Neural crest cell (in vitro differentiated cells): ENCODE measurements at places on chromosomes 3 and 15.

- no peak for DNase-seq
- no peak overlapping the region for H3K4me3 ChIP-seq
- H3K27ac ChIP-seq: no peak overlapping the region
- H3K36me3 ChIP-seq: no peaks in the 10 kb centered on the region
- H3K4me1 ChIP-seq: peaks cover 19% of the 10 kb centered on the region
- H3K27me3 ChIP-seq: peaks cover 18% of the 10 kb centered on the region
These were observed 149.7 kb downstream of the KLF13 start for GRCh38 chr15:31476236-31476810.

- H3K27me3 ChIP-seq: no peaks in the 10 kb centered on the region
- no peak for DNase-seq
- H3K27ac ChIP-seq: no peak overlapping the region
- peaks cover 5% of the 10 kb centered on the region for H3K36me3 ChIP-seq
- H3K4me1 ChIP-seq: peaks cover 10% of the 10 kb centered on the region
These were observed 567.3 kb downstream of the GRM7 start for GRCh38 chr3:7428206-7428718.

DNA sequence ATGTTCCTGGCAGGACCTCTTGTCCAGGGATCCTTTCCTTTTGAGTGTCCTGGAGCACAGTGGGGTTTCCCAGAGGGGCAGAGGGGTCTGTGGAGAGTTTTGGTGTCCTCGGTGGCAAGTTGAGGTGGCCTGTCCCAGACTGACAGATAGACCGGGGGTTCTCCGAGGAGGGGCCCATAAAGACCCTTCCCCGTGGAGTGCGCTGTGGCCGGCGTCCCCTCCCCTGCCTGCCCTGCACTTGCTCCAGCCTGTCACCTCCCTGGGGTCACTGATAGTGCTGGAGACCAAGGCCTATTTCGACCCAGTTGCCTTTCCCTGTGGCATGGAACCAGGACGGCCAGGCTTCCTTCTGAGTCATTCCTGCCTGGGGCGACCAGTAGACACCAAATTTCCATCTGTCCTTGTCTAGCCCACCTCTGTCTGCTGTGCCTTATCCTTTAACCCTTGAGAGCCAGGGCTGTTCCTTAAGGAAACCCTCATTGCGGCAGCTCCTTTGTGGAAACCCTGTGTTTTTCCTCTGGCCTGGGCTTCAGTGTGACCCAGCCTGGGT is 2.9 kb downstream of the MUC4 start:
- peaks cover 18% of the 10 kb centered on the region for H3K4me1 ChIP-seq
- H3K27me3 ChIP-seq: peaks cover 17% of the 10 kb centered on the region
- no peak overlapping the region for H3K4me3 ChIP-seq
- no peak for DNase-seq

GRCh38 chr3:54572197-54572895 is 355.5 kb downstream of the LRTM1 start:
- H3K27ac ChIP-seq: no peak overlapping the region
- peaks cover 2% of the 10 kb centered on the region for H3K27me3 ChIP-seq
- no peaks in the 10 kb centered on the region for H3K36me3 ChIP-seq
- H3K4me1 ChIP-seq: no peaks in the 10 kb centered on the region

GRCh38 chr15:59321000-59321689 is 51.5 kb downstream of the MYO1E start:
- no peak overlapping the region for H3K4me3 ChIP-seq
- DNase-seq: no peak
- H3K27ac ChIP-seq: no peak overlapping the region
- no peaks in the 10 kb centered on the region for H3K27me3 ChIP-seq

GRCh38 chr3:61537366-61537765 is 24.0 kb upstream of the PTPRG start:
- peaks cover 22% of the 10 kb centered on the region for H3K27me3 ChIP-seq
- H3K4me1 ChIP-seq: peaks cover 32% of the 10 kb centered on the region
- H3K4me3 ChIP-seq: peak overlapping the region; percentile 8
- peak overlapping the region; percentile 10 for H3K27ac ChIP-seq
- no peak for DNase-seq
- H3K36me3 ChIP-seq: no peaks in the 10 kb centered on the region

GRCh38 chr3:44948239-44948638 is 27.7 kb downstream of the ZDHHC3 start:
- H3K4me1 ChIP-seq: peaks cover 8% of the 10 kb centered on the region
- no peak overlapping the region for H3K27ac ChIP-seq
- no peaks in the 10 kb centered on the region for H3K36me3 ChIP-seq

- no peaks in the 10 kb centered on the region for H3K27me3 ChIP-seq
- H3K4me3 ChIP-seq: no peak overlapping the region
- no peak overlapping the region for H3K27ac ChIP-seq
- peaks cover 14% of the 10 kb centered on the region for H3K4me1 ChIP-seq
- no peak for DNase-seq
- peaks cover 2% of the 10 kb centered on the region for H3K36me3 ChIP-seq
These were observed 82.7 kb downstream of the EPHB1 start for GRCh38 chr3:134877788-134878187.

GRCh38 chr15:96796841-96797240 is 466.3 kb downstream of the NR2F2 start:
- no peak for DNase-seq
- no peak overlapping the region for H3K27ac ChIP-seq
- H3K27me3 ChIP-seq: no peaks in the 10 kb centered on the region
- peaks cover 24% of the 10 kb centered on the region for H3K4me1 ChIP-seq
- H3K36me3 ChIP-seq: no peaks in the 10 kb centered on the region

DNA sequence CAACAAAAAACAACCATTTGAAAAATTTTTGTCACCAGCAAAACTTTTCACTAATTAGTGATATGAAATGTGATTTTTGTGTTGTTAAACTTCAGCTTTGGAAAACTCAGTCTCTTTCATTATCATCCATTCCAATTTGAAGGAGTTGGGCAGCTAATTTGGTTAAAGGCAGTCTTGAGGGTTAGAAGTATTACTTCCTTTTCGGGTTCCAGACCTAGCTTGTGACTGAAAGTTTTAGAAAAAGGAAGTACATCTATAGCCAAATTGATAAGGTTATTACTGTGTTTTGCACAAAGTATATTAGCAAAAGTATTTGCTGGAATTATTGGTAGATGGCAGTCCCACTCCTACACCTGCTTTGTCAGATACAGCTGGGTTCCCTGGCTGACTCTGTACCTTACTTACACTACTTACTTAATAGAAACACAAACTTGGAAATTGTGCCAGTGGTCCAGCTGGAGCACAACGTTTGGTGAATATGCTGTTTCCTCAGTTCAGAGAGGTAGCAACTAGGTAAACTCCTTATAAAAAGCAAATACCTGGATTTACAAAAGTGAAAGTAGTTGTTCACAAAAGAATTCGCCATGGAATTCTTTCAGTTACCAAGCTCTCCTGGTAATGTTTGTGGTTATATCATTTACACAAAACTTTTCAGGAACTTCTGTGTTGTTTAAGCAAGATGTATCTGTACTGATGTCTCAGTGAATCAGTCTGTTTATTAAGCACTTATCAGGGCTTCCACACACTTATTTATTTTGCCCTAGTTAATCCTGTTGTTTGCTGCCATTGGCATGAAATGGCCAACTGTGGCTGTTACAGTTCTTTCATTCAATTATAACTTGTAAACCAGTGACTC is 31.6 kb downstream of the TIPARP start:
- H3K27me3 ChIP-seq: no peaks in the 10 kb centered on the region
- peaks cover 5% of the 10 kb centered on the region for H3K4me1 ChIP-seq
- H3K36me3 ChIP-seq: peaks cover 22% of the 10 kb centered on the region
- H3K4me3 ChIP-seq: no peak overlapping the region
- H3K27ac ChIP-seq: no peak overlapping the region

GRCh38 chr3:136545664-136546268 is 206.4 kb downstream of the STAG1 start:
- H3K27me3 ChIP-seq: no peaks in the 10 kb centered on the region
- peaks cover 8% of the 10 kb centered on the region for H3K4me1 ChIP-seq
- no peak overlapping the region for H3K27ac ChIP-seq

DNA sequence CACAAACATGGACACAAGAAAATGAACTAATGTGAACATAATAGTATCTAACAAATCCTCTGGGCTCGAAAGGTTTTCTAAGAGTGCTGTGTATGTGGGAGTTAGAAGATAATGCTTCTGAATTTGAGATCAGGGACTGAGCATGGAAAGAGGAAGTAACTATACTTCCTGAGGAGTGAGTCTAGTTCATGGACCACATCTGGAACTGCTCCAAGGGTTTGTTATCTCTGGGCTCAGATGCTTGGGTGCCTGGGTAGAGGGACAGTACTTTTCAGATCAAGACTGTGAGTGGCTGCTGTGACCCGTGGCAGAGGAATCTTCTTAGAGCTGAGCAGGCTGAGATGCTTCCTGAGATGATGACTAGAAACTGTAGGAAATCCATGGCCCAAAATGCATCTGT is 28.5 kb downstream of the TBC1D23 start:
- no peak for DNase-seq
- no peaks in the 10 kb centered on the region for H3K27me3 ChIP-seq
- H3K36me3 ChIP-seq: peaks cover 6% of the 10 kb centered on the region
- peak overlapping the region; percentile 13 for H3K27ac ChIP-seq
- H3K4me3 ChIP-seq: no peak overlapping the region

- peaks cover 6% of the 10 kb centered on the region for H3K36me3 ChIP-seq
- H3K27ac ChIP-seq: no peak overlapping the region
- H3K27me3 ChIP-seq: no peaks in the 10 kb centered on the region
- DNase-seq: no peak
These were observed 301.0 kb upstream of the UMPS start for GRCh38 chr3:124429129-124429815.

DNA sequence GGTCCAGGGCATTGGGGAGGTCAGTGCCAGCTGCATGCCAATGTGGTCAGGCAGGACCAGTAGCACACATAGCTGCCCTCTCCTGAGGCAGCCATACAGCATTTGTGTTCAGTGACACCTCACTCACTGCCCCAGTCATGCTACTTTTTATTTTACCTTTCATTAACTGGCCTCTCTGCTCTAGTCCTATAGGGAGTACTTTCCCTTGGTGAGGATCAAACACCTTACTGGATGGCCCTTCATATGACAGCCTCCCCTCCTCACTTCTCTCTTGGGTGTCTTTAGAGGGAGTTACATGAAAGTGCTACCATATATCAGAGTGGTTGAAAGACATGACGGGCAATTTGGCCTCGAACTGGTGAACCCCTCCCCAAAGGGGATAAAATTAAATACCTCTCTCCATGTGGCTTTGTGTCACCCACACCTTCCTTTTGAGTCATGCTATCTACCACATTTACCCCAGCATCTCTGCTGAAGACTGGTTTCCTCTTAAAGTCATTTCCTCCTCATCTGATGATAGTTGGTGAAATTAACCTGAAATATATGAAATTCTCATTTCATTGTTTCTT is 17.6 kb downstream of the RLBP1 start:
- no peak for DNase-seq
- H3K27ac ChIP-seq: no peak overlapping the region
- no peak overlapping the region for H3K4me3 ChIP-seq

DNA sequence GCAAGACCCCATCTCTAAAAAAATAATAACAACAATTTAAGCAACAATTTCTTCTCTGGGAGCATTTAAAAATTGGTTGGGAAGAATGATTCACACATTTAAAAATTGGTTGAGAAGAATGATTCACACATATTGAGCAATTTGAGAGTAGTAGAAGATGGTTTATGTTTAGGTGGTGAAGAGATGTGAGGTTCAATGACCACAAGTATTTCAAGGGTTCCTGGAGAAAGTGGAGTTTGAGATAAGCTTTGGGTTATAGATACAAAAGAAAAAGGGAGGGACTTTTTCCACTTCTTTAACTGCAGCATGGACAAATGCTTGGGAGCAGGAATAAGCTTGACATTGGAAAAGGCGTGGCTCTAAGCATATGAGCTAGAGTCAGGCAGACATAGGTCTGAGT is 145.7 kb upstream of the NPHP3 start:
- H3K4me1 ChIP-seq: peaks cover 12% of the 10 kb centered on the region
- H3K27me3 ChIP-seq: no peaks in the 10 kb centered on the region
- H3K4me3 ChIP-seq: no peak overlapping the region
- peak overlapping the region; percentile 3 for H3K27ac ChIP-seq
- DNase-seq: no peak
- H3K36me3 ChIP-seq: no peaks in the 10 kb centered on the region

DNA sequence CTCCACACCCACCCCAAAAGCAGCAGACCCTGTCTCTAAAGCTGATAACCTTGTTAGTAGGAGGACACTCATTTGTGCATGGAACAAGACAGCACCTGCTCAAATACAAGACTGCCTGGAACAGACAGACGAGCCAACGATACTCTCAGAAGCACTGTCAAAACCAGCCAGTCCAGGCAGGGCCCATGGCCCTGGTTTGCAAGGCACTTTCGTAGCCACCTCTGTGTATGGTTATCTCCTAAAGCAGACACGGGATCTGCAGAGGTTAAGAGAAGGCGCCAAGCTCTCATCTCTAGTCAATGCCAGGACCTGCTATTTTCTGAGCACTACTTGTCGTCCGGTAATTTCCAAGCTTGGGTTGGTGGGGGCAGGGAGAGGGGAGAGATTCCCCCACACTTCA is 10.5 kb downstream of the NTRK3 start:
- no peak overlapping the region for H3K4me3 ChIP-seq
- H3K36me3 ChIP-seq: no peaks in the 10 kb centered on the region
- no peak for DNase-seq
- H3K27ac ChIP-seq: no peak overlapping the region
